ENCODE measurements at places on chromosomes 2 and 18.

GRCh38 chr2:235614900-235615712 lies 121.3 kb downstream of the AGAP1 start:
- no peak for DNase-seq

DNA sequence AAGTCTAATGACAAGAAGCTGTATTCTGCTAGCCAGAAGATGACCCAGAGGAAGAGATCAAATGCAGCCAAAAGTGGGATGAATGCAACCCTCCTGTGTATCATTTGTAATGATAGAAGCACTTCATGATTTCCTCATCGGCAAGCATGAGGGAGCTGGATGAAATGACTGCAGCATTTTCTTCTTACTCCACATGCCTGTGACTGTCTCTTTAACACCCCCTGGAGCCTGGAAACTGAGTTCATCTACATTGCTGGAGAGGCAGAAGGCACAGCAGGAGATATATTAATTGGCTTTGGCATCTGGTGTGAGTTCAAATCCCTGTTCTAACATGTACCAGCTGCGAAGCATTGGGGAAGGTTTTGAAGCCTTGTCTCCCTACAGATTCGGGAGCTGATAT lies 37.7 kb downstream of the ID2 start:
- no peak for DNase-seq

- DNase-seq = no peak
Observed at GRCh38 chr2:212528106-212528856, 10.3 kb downstream of the ERBB4 start.

DNA sequence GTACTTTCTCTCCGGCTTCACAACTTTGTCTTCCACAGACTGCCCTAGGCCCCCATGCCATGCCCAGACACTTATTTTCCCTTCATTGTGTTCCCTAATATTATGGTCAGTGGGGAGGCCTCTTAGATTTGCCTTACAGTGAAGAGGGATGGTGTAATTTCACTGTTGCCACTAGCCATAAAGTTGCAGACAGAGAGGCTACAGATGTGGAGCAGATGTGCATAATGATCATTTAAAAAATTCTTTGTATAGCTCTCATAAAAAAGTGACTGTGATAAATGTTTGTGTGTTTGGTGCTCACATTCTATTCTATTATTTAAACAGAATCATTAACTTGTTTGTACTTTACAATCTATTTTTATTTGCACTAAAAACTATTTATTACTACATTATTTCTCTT lies 67.5 kb upstream of the FN1 start:
- DNase-seq = no peak

All from activated T-cell treated with anti-CD3 and anti-CD28 coated beads for 4 hours (primary cell).